NCI-H1092 (cell line): ENCODE measurements at places on chromosomes 2 and 18.
A peak's percentile ranks its signal among the peaks of the same experiment; 100 is the strongest.

- no peak for DNase-seq
These were observed 26.1 kb downstream of the MPHOSPH10 start for GRCh38 chr2:71156573-71156972.

DNA sequence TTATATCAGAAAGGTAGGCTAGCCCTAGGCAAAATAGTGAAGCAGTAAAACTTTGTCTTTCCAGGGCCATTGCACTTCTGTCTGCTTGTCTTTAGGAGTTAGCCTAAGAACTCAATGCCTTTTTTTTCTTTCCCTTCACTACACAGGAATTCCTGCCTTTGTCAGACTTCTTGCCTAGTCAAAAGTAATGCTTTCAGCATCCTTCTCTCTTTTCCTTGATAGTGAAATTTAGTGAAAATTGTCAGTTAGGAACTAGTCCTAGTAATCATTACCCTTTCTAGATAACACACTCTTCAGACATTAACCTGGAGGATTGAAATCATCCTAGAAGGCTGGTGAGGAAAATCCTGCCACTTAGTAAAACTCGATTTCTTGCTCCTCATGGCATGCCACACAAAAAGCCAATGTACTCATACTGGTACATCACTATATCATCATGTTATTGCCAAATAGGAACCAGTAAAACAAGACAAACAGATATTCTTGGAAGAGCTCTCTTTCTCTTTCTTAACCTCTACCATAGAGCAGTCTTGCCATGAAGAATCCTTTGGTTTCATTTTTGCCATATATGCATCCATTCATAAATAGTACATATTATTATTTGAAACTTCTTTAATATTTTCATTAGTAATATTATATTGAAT is 320.5 kb downstream of the CTNNA2 start:
- no peak for DNase-seq

DNA sequence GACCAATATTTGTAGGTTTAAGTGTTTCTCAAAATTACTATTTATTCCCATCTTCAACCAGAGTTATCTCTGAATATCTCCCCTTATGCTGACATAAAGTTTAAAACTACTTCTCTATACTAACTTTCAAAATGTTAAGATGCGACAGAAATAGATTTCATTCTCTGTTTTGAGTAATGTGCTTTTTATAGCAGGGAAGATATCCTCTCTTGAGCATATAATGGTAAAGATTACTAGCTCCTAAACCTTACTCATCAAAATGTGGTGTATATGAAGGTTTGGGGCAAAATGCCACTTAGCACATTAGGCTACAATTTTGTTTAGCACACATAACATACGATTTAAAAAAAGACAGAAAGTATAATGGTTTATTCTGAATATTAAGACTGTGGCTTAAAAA is 54.4 kb downstream of the CWC22 start:
- DNase-seq, result no peak

DNA sequence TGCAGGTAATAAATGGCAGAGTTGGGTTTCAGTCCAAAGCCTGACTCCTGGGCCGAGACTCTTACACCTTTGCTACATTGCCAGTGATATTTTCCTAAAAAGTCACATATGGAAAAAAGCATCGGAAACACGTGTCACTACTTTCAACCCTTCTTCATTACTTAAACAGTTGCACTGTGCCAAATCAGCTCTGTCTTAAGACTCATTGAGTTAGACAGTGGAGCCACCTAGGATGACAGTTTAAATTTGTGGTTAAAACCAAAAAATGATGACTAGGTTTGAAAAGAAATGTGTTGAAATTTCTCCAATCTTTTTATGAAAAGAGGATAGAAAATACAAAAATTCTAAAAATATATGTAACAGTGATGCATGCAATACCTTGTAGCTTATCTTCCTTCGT is 97.5 kb downstream of the TMEM247 start:
- no peak for DNase-seq

- no peak for DNase-seq
These were observed 179.5 kb downstream of the SMAD2 start for GRCh38 chr18:47750889-47751423.

DNA sequence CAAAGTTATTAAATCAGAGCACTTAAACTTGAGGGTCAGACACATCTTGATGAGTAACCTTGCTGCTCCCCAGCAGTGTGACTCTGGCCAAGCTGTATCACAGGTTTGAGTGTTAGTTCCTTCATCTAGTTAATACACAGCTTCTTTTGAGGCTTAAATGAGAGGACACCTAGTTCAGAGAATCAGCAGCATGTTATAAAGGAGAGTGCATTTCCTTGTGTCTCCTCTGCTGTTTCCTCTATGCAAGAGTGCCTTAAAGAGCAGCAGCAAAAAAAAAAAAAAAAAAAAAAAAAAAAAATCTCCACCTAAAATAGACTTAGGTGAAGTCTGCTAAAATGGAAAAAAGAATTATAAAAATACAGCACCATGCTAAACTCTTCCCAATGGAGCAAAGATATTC is 261.9 kb downstream of the TCF4 start:
- DNase-seq, result no peak

- DNase-seq, result no peak
These were observed 118.4 kb downstream of the INO80D start for GRCh38 chr2:205967391-205968075.

GRCh38 chr2:203225423-203226039 is 13.3 kb upstream of the CYP20A1 start:
- no peak for DNase-seq

DNA sequence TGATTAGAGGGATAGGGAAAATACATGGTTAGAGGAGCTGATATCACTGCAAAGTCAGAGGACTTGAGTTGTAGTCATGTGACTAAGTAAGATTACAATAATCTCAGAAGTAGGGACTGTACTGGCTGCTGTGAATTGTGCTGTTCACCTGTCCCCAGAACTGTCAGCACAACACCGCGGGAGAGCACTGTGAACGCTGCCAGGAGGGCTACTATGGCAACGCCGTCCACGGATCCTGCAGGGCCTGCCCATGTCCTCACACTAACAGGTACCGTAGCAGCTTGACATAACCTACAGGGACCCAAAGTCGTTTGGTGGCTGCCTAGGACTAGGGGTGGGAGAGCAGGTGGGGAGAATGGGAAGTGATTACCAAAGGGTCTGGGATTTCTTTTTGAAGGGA is 132.8 kb upstream of the TTC39C start:
- DNase-seq, result peak; percentile 72

DNA sequence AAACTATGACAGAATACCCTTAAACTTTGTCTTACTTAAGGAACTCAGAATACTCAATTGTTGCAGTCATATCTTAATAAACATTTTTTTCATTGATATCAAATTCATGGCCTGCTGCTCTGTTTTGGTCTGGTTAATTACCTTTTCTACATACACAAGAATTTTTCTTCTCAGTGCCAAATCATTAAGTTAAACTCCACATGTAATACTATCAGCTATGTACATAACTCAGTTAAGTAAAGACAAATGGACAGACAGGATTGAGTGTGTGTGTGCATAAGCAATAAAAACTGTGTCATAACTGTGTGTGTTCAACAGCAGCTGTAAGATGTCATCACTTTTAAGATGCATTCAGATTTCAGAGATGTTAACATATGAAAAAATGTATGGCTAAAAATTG is 34.4 kb downstream of the VRK2 start:
- no peak for DNase-seq

DNA sequence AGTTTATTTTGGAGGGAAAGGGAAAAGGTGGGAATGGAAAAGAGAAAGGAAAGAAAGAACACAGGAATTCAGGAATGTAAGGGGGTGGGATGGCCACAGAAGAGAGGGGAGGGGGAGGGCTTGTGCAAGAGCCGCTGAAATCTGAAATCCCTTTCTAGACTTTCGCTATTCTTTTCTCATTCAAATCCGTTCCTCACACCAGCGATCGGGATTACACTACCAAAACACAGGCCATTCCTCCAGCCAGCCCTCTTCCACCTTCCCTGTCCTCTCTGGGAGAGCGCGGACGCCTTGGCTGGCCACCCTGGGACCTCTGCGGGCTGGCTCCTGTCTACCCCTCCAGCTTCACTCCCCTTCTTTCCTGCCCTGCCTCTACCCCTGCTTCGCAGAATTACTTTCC is 102.3 kb downstream of the CDCA7 start:
- no peak for DNase-seq

- DNase-seq, result no peak
These were observed 44.7 kb downstream of the ASXL2 start for GRCh38 chr2:25833566-25833965.

DNA sequence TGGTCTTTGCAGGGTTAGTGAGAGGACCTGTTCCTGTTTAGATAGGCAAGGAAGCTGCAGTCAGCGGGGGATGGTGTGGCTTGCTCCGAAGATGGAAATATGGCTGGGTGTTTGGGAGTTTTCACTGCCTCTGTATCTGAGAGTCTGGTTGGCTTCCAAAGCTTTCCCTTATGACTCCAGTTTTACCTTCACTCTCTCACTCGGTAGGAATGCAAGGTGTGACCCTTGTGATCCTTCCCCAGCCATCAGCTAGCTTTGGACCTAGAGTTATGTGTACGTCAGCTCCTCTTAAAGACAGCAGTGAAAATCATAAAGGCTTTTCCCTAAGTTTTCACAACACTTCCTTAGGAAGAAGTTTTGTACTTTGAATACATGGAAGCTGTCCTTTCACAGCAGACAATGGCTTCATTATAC is 35.5 kb upstream of the TMEM87B start:
- DNase-seq, result no peak
